Lung (tissue), 17 donors: ENCODE measurements at places on chromosomes 7 and 10. TPM values are rescaled to one million over a fixed set of nuclear protein-coding genes. Genes with fewer than 3 reads are reported as not detected.

DNA sequence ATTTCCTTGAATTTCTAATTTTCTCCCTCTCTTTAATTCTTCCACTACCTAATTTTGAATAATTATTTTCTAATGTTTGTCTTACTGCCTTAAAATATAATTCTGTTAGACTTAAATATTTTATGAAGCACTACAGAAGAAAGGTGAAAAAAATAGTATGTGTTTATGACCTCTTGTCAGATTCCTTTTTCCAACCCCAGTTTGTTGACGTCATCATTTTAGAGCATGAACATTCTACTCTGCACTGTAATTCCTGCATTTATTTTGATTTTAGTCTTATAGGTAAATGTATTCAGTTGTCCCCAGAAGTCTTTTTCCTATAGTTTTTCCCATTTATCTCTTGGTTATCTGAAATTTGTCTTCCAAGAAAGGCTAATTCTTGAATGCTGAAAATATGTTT is 468.1 kb downstream of the SORCS3 start:
- no peak for DNase-seq

Gene GPR15LG
- polyA plus RNA-seq: not detected

DNA sequence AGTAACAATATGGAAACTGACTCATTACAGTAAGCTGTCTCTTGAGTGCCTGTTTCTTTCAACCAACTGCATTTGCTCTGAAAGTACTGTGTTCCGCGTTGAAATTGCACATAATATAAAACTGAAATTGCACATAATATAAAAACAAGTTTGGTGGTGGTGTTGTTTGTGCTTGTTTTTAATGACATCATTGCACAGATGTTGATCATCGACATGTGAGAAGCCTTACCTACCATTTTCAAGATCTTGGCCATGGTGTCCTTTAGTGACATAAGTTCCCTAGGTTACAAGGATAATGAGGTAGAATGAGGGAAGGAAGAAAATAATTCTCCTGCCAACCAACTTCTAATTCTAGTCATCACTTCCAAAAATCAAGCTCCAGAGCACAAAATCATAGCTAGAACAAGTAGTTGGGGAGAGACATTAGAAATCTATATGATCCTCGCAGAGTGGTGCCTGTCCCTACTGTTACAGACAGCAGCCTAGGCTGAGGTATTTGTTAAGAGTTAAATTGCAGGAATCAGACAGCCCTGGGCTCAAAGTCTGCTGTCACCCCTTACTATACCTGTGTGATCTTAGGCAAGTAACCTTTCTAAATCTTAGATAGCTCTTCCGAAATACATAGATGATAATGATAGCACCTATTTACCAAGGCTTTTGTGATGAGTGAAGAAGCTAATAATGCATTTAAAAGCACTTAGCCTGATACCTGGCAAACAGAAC is 29.3 kb downstream of the DOCK4 start:
- no peak for DNase-seq

DNA sequence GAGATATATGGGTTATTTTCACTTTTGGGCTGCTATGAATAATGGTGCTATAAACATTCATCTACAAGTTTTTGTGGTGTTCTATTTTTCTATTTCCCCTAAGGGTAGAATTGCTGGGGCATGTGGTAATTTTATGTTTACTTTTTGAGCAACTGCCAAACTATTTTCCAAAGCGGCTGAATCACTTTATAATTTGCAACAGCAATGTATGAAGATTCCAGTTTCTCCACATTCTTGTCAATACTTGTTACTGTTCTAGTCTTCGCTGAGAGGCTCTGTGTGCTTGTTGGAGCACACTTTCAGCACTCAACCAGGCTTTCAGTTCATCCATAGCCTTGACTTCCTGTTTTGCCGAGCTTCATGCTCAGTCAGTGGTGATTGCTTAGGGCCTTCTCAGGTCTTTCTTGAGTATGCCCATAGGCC is 39.0 kb downstream of the ADK start:
- peak; percentile 40 for DNase-seq

DNA sequence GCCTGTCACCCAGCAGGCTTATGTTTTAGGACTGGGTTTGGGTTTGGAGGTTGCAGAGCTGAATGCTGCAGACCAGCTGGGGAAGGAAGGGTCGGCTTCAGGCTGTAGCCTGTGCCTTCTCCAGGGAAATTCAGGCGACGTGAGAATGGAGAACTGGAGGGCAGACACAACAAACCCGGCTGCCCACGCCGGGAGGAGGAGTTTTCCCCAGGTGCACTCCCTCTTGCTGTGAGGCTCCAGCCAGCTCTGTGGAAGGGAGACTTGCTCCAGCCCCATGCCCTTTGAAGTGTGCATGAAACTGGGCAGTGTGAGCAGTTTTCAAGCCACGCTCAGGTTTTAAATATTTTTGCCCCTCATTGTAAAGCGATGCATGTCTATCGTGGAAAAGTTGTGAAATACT is 279.1 kb downstream of the CCSER2 start:
- DNase-seq: no peak

Gene CLDN3
- 54.7 TPM for polyA plus RNA-seq

Gene PDE1C
- polyA plus RNA-seq: 2.0 TPM

DNA sequence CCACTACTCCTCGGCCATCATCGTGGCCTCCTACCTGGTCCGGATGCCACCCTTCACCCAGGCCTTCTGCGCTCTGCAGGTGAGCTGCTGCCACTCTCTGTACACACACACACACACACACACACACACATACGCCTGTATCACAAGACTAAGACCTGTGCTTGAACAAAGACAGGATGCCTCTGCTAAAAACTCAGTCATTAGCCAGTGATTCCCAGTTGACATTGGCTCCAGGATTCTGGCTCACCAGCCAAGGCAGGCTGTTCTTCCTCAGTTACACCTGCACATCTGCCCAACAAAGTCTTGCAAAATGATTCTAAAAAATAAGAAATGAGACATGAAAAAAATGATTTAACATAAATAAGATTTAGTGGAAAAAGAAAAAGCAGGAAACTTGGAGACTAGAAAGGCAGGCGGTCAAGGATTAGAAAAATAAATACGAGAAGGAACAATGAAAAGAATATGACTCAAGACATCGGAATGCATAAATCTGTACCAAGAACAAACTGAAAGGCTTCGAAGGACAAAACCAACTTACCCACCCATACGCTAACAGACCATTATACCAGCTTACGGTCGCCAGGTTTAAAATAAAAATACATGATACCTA is 7.4 kb upstream of the LRRC18 start:
- no peak for DNase-seq

Gene CLIP2
- polyA plus RNA-seq: 7.9 TPM

- no peak for DNase-seq
Measured at GRCh38 chr10:98316170-98316569, 48.2 kb upstream of the LOXL4 start.

DNA sequence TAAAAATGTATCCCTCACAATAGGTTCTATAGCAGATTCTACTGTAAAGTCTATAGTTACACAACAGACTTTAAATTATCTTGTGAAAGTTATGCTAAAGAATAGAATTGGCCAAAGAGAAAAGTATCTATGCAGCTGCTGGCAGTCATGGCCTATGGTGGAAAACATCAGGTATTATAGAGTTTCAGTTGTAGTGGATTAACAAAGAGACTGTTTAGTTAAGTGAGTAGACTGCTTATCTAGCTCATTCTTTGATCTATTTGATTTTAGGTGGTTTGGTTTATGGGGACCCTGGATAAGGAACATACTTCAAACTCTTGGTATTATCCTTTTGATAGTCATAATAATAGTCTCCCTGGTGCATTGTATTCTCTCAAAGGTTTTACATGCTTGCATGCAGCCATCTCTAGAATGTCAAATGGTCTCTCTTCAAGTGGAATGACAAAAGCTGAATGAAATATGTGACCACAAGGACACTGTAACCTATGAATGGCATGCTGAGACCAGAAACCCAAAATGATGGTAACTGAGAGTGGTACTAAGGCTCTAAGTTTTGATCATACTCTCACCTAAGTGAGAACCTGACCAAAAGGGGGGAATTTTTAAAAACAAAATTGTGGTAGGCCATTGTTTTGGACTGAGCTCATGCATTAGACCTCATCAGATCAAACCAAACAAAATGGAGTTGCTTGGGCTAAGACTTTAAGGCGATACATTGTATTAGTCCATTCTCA is 54.9 kb upstream of the NAMPT start:
- no peak for DNase-seq
